CD4-positive, alpha-beta T cell treated with Interleukin-4 for 4 hours (primary cell): ENCODE measurements at places on chromosomes 7 and 10.

DNA sequence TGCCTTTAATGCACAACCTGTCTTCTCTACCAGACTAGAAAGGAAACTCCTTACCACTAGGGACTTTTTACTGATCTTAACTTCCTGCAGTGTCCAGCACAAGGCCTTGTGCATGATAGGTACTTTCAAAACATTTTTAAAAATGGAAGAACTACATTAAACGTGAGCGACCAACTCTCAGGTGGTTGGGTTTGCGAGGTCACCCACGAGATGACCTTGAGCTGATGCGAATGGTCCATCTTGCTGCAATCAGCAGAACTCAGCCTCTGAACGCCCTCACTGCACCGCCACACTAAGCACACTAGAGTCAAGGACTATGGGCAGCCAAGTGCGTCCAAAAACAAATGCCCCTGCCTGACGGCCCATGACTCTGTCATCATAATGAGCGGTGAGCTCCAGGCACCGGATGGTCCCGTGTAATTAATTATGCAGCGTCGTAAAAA lies 34.9 kb upstream of the PTF1A start:
- no peak for DNase-seq

DNA sequence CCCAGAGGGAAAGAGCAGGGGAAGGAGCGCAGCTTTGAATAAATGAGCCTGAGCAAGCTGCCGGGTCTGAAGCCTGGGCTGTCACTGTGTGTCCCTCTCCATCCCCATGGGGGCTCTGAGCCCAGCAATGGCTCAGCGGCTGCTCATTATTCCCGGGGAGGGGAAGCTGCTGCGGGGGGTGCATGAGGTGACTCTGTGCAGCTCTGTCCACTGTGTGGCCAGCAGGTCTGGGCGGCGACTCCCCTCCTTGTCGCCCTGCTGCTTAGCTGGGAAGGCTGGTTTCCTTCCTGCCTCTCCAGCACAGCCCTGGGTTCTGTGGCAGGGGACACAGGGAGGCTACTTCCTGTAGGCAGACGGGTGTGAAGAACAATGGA lies 234.2 kb downstream of the PRPF18 start:
- DNase-seq, result no peak

GRCh38 chr10:72270607-72271281 lies 3.0 kb upstream of the DDIT4 start:
- DNase-seq, result no peak

DNA sequence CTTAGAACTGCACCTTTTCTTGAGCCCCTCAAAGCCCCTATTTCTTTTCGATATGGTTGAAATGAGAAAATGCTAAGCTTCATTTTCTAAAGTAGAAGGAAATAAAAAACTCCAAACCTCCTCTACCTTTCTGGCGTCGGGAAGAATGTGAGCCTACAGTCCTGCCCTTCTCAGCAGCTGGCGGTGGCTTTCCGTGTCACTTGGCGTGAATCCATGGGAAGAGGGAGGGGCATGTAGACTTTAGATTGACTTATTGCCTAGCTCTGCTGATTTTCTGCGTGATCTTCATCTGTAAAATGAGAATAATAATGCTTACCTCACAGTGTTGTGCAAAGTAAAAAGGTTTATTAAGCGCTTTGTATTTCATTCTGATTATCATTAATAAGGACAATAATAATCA lies 35.0 kb downstream of the PRR15 start:
- no peak for DNase-seq

DNA sequence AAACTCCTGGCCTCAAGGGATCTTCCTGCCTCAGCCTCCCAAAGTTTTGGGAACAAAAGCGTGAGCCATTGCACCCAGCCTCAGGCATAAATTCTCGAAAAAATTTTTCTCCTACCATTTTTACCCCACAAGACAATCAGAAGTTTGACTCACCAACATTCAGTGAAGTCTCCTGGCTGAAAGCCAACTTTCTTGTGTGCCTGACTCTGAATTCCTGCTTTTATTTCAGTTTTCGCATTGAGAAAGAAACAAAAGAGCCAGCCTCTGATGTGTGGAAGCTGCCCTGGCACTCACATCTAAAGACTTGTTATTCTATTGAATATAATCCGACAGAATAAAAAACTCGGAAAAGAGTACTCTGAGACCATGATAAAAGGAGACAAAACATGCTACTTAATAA lies 402.9 kb downstream of the MAGI2 start:
- no peak for DNase-seq

DNA sequence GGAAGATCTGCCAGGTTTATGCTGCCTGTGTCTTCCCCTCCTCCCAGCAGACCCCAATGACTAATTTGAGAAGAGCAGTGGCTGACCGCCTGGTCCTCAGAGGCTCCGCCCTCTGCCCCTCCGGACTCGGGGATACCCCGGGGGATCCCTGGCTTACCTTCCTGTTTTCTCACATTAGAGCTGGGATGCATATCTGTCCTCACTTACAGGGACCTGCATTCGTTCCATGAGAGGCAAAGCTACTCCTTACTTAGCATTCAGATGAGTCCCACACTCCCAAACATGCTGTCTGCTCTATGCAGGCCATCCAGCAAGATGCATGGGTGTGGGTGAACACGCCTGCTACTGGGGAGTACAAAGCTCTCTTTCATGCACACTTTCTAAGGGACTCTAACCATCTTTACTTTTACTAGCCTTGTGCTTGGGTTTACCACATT lies 24.0 kb downstream of the VOPP1 start:
- DNase-seq, result no peak

- DNase-seq, result no peak
Measured at GRCh38 chr10:74752371-74753040, 73.9 kb upstream of the KAT6B start.

- DNase-seq, result no peak
Measured at GRCh38 chr10:24047176-24047575, 161.8 kb upstream of the KIAA1217 start.

DNA sequence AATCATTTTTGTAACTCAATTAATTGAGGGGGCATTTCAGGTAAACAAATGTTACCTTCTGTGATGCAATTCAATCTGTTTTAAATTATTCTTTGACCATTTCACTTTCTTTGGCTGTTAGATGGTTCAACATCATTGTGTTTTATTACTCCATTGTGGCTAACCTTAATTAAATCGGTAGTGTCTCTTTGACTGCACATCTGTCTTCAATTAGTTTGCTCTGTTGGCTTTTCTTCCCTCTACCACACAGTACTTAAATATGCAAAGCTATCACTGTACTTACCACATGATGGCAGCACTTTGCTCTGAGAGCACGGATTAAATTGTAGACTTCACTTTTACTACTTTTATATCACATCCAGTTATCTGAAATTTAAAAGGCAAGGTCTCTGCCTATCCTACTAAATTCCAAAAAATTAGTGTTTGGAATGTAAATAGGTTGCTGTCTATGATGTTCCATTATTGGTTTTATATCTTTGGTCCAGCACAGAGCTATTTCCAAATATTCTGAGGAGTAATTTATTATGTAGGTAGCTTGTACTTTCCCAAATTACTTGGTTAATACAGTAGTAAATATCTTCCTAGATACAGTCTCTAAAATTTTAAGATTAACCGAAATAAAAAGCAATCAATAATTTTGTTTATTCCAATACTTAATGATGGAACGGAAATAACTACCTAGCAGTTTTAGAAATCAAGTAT lies 352.0 kb downstream of the PCLO start:
- DNase-seq, result no peak

GRCh38 chr10:61804414-61804813 lies 97.1 kb upstream of the ARID5B start:
- DNase-seq, result no peak

GRCh38 chr7:16460789-16461493 lies 4.6 kb downstream of the SOSTDC1 start:
- no peak for DNase-seq

- no peak for DNase-seq
Measured at GRCh38 chr10:122124342-122124741, 135.4 kb downstream of the TACC2 start.

GRCh38 chr10:124243702-124244121 lies 150.3 kb upstream of the CHST15 start:
- no peak for DNase-seq

GRCh38 chr10:6148908-6149307 lies 53.8 kb upstream of the PFKFB3 start:
- DNase-seq, result peak; percentile 55

- no peak for DNase-seq
Measured at GRCh38 chr7:44595934-44596635, 10.3 kb upstream of the OGDH start.

DNA sequence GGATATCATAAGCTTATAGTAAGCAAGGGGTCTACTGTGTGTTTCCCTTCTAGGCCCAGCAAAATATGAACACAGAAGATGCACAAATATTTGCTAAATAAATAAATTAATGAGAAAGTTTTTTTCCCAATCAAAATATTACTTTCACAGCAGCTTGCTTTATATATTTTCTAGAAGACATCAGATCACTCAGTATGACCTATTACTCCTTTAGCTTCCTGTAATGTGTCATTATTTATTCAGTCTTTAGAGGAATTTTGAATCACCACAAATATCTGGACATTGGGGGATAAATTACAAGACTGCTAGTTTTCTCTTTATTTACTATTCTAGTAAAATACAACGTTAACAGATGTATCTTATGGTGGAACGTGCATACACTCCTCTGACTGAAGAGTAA lies 765.8 kb upstream of the POM121L12 start:
- DNase-seq, result no peak

DNA sequence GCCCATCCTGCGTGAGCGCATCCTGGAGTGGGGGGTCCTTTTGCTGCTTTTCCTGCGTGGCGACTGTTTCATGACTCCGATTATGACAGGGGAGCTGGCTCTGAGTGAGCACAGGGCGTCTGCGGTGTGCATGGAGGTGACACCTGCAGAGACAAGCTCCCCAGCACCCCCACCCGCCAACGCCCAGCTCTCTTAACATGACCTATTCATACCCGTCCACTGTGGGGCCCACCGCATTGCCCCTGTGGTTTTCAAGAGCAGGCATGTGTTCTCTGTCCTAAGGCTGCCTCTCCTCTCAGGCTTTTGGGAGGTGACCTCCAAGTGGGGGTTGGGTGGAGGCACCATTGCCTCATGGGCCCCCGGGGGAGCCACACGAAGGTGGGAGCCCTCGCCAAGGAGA lies 500.7 kb downstream of the TCERG1L start:
- no peak for DNase-seq

DNA sequence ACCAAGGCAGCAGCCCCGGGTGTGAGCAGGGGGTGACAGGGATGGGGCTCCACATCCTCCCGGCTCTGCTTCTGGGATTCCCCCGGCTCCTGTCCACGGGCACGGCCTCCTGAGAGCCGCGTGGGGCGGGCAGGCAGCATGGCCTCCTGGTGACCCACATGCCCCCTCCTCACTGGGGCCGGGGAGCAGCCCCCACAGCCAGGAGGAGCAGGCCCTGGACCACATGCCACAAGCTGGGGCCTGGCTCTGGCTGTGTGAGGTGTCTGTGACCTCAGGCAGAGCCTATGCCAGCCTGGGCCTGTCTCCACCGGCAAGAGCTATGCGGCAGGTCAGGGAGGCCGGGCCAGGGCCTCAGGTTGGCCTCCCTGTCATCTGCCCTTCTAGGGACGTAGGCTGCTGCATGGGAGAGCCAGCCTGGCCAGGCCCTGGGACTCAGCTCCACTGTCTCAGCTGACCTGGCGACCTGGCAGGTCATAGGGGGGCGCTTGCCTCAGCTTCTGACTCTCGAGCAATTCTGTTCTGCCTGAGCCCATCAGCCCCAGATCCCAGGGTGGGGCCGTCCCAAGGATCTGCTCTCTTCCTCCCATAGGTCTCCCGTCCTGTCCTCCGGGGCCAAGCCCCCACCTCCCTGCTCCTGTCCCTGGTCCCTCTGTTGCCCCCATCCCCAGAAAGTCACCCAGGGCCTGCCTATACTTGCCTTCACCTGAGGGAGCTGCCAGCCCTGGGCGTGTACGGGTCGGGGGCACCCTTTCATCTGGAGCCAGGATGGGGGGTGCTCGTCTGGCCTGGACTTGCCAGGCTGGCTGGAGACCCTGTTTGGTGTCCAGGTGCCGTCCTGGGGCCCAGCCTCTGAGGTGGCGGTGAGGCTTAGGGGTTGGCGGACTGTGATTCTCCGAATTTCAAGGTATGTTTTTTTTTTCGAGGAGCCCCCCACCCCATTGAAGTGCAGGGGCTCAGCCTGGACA lies 3.9 kb upstream of the TMEM184A start:
- no peak for DNase-seq

GRCh38 chr10:30384701-30385201 lies 35.7 kb upstream of the MTPAP start:
- DNase-seq, result no peak

DNA sequence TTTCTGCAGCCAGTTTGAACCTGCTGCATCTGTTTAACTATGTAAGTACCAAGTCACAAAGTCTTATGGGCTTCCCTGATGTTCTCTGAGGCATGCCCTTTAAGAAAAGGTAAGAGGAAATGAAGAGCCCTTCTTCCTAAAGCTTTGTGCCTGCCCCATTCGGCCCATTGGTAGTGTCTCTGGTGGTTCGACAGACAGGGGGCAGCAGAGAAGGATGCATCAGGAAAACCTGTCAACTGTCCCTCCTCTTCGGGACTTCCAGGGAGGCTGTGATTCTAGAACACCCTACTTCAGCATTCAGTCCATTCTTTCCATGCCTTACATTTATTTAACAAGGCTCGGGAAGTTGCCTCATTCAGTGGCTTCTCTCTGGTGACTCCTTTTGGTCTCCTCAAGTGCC lies 1.9 kb upstream of the SFRP4 start:
- DNase-seq, result no peak

DNA sequence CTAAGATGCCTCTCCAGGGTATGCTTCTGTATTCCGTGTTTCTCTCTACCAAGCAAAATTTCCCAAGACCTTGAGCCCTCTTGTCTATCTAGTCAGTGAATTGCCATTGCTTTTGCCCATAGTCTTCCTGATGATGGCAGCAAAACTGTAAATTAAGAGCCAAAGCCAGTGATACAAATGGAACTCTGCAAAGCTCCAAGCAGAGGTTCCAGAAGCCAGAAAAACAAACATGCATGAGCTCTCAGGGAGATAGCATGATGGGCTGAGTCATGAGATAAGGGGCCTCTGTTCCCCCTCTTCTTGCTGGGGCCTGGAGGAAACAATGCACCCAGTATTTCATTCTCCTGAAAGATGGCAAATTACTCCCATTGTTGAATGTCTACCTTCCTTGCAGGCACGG lies 24.7 kb downstream of the LSMEM1 start:
- DNase-seq, result no peak

- DNase-seq, result peak; percentile 15
Measured at GRCh38 chr7:76048668-76048988, 722 bp downstream of the MDH2 start.
